Left hindlimb (tissue), 1 donor: ENCODE measurements at places on chromosomes 13 and 19.
A peak's percentile ranks its signal among the peaks of the same experiment; 100 is the strongest.

DNA sequence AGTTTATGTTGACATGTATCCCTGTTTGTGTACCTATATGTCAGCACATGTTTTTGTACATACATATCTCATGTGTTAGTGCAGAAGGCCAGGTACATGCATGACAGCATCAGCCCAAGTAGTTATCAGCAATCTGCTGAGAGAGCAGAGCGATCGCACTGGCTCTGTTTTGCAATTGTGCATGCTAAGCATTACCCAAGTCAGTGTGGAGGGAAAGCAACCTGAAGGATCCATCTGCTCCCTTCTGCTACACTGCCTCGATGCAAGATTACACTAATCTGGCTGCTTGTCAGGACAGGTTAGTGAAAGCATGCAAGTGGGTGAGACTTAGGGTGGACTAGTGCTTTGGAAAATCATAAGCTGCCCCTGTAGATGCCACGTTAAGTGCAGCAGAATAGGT, 211.8 kb downstream of the PCCA start:
- no peak for DNase-seq

- no peak for DNase-seq
Observed at GRCh38 chr13:32135655-32136054, 104.1 kb downstream of the FRY start.

- peak; percentile 70 for DNase-seq
Observed at GRCh38 chr19:54207983-54208783, 7.5 kb downstream of the RPS9 start.

DNA sequence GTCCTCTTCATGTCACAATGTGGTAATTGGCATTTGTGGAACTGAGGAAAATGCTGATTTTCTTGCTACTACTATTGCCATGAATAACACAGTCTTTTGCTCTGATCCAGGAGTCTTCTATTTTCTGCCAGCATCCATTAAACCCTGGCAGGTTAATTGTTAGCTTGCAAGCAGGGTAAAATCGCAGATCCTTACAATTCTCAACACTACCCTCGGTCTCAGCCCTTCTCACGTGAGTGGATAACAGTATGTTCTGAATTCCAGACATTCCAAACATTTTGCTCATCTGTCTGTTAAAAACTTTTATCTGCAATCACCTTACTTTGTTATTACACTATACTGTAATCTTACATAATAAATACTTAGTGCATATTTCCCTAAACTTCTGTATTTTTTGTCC, 251.3 kb upstream of the ATXN8OS start:
- DNase-seq = no peak

DNA sequence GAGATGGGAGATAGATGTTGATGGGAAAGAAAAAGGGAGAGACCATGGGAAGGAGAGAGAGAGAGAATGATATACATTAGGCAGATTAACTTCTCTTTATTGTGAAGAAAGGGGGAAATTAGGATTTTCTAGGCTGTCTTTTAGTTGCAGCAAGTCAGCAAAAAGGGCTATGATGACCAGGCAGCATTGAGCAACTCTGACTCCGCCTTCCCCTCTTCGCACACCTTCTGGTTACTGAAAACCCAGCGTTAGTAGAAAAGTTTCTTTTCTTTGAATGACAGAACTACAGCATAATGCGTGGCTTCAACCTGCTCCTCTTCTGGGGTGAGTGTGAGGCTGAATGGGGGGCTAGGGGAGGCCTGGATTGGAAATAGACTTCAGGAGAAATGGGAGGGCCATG, at the start of gene ADGRE1:
Gene ADGRE1, plus strand, starts transcription at position 264 of the 400 bp plus-strand sequence. Its CDS starts 30 bp downstream, at position 294.
- DNase-seq = no peak

DNA sequence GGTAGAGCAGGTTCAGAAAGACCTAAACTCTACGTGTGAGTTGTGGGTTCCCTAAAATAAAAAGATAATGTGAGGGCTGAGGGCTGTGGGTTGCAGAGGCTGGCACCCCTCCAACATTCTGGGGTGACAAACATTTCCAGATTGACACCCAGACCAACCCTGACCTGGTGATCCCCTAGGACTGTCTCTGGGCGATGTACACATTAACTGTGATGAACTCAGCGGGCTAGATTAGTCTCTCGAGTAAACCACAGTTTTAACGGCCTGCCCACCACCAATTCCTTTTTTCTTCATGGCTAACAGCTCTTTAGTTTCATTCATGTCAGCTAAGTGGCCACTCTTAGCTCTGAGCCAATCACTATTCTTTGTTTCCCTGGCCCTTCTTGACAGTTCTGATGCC, 24.8 kb downstream of the SIAH3 start:
- no peak for DNase-seq

GRCh38 chr13:113728571-113729054, 30.4 kb upstream of the TMEM255B start:
- peak; percentile 20 for DNase-seq

- DNase-seq = no peak
Observed at GRCh38 chr13:97174638-97175037, 47.5 kb upstream of the MBNL2 start.

DNA sequence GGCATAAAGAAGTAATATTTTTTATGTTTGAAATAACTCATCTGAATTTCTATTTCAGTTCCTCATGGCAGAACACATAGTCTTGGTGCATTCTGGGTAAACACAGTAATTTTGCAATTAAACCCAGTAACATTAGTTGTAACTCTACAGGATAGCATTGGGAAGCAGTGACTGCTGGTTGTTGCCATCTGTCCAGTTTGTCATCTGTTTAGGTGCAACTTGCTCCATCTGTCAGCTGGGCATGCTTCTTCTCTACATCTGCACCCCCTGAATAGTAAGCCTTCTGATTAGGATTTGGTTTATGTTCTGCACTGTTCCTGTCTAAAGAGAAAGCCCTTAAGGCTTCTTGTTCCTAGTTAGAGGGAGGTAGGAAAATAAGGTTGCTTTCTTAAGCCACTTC, 63.5 kb upstream of the CSNK1A1L start:
- DNase-seq = no peak

DNA sequence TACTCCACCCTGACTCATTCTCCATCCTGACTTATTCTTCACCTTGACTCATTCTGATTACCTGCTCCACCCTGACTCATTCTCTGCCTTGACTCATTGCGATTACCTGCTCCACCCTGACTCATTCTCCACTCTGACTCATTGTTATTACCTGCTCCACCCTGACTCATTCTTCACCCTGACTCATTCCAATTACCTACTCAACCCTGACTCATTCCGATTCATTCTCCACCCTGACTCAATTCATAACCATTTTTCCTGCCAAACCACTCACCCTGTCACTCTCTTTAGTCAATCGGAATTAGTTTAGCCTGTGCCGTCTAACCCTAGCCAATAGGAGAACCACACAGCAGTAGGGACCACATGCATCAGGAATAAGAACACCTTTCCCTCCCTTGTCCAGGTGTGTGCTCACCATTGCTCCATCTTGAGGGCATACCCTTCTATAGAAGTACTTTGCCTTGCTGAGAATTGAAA, 1227.4 kb upstream of the PCDH20 start:
- no peak for DNase-seq

- no peak for DNase-seq
Observed at GRCh38 chr19:13238891-13239534, 88.8 kb downstream of the IER2 start.
